T-helper 9 cell (primary cell): ENCODE measurements at places on chromosomes 1 and 21.
A peak's percentile ranks its signal among the peaks of the same experiment; 100 is the strongest.

DNA sequence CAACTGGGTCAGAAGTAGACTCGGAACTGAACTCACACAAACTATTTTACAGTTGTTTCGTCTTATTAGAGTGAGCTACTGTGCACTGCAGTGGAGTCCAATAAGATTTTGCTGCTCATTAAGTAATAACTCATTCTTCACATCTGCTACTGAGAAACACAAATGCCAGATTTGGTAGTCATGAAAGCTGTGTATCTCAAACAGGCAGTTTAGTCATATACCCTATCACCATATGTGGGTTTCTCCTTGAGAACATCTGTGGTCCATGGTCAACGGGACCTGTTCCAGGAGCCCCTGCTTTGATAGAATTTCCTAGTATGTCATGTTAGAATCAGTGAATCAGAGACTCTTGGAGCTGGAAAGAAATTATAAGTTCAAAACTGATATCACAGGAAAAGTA lies 60.4 kb downstream of the ALG14 start:
- no peak for DNase-seq

DNA sequence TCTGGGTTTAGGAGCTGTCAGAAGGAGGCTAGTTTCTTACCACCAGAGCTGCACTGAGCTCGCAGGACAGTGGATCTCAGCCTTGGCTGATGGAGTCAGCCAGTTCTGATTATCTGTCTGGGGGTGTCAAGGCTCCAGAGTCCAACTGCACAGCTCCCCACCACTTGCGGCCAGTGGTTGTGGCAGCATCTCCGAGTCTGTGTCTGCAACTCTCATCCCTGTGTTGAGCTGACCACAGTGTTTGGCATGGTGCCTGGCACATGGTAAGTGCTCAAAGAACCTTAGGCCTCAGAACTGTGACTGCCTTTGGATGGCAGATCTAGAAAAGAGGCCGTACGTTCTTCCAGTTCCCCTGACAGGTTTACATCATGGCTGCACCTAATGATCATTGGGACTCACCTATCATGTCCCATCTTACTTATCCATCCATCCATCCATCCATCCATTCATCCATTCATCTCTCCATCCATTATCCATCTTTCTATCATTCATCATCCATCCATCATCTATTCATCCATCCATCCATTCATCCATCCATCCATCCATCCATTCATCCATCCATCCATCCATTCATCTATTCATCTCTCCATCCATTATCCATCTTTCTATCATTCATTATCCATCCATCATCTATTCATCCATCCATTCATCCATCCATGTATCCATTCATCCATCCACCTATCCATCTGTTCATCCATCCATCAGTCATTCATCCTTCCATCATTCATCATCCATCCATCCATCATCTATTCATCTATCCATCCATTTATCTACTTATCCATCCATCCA lies 114.5 kb downstream of the CRYAA start:
- no peak for DNase-seq

DNA sequence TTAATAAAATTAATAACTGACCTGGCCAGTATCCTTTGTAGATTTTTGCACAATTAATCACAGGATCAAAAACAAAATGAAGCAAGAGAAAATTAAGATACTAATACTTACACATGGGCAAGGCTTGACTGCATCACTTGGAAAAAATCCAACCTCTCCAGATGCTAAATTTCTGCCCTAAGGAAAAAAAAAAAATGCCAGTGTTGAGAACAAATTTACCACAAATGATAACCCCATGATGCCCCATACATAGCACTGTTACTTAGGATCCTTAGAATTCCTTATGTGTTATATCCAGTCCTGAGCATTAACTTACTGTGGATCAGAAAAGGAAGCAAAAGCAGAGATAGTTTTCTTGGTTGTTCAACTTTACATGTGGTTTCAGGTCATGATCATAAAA lies 347.5 kb downstream of the VAV3 start:
- no peak for DNase-seq

GRCh38 chr1:243902100-243902499 lies 52.1 kb upstream of the AKT3 start:
- DNase-seq, result no peak

DNA sequence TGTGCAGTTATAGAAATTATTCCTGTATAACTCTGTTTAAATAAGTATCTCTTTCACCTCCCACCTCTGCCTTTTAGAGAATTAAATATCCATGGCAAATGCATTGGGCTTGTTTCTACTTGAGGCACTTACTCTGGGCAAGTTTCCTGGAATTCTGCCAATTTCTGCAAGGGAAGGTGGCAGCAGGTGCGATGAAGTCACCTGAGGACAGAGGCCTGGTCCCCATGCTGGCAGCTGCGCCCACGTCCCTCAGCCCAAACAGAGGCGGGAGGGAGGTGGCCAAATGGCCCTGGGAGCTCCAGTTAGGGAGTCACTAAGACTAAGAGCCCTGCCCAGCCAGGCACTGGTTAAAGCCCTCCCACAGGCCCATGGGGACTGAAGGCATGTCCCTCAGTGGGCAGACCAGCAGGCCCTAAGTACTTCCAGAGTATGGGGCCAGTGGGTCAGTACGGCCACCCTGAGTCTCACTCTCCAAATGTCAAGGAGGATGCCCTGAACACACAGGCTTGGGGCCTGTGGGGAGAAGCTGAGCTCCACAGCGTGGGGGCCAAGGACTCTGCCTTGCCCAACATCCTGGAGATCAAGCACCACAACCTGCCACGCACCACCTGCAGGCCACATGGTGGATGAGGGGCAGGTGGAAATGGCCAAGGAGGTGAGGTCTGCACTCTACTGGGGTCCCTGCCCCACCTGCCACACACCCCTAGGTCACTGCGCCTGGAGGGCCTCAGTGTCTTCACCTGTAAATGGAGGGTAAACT lies 19.4 kb downstream of the ACOT7 start:
- DNase-seq, result no peak

DNA sequence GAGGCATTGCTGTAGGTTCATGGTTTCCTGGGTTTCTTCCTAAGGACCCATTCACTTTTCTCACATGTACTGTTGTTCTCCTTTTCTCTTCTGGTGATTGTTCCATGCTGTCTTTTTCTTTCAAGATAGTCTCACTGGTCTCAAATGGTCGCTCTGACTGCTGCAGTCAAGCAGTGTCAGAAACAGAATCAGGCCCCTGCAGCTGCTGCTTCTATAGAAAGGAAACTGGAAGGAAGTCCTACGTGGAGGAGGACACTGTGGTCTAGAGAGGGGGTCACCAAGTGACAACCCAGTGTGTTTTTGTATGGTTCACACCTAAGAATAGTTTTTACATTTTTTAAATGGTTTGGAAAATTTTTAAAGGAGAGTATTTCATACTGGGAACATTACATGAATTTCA lies 2.4 kb downstream of the NECAP2 start:
- no peak for DNase-seq

DNA sequence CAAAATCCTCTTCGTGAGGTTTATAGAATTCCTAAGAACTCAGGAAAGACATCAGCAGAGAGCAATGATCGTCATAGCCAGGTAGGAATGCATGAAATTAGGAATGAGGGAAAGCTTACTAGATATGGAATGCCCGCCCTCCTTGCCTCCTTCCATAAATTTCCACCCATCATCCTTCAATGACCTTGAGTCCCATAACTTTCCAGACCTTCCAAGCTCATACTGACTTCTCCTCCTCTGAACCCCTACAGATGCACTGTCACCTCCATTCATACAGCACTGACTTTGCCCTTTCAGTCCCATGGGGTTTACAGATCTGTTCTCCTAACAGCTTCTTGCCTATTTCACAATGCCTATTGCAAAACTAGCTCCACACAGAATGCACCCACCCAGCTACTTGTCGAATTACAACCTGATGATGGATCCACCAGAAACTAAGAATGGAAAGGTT lies 23.8 kb upstream of the PPP1R15B start:
- no peak for DNase-seq

DNA sequence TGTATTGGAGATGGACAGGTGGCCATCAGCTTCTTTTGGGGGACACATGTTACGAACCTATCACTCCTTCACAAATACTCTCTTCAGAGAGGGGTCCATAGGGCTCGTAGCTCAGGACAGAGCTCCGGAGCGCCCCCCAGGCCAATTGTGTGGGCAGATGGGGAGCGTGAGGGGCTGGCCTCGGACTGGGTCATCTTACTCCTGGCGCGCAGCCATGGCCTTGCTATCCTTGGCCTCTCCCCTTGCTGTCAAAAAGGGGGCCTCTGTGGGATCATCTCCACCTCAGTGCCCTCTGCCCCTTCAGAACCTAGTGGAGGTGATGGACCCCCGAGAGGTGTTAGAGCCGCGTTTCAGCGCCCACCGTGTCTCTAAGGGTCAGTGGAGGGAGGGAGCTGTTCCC lies 35.0 kb downstream of the ATP5PO start:
- DNase-seq, result no peak

GRCh38 chr1:168408884-168409283 lies 128.2 kb downstream of the TBX19 start:
- peak; percentile 32 for DNase-seq

GRCh38 chr1:38923607-38924006 lies 18.0 kb downstream of the RHBDL2 start:
- no peak for DNase-seq

DNA sequence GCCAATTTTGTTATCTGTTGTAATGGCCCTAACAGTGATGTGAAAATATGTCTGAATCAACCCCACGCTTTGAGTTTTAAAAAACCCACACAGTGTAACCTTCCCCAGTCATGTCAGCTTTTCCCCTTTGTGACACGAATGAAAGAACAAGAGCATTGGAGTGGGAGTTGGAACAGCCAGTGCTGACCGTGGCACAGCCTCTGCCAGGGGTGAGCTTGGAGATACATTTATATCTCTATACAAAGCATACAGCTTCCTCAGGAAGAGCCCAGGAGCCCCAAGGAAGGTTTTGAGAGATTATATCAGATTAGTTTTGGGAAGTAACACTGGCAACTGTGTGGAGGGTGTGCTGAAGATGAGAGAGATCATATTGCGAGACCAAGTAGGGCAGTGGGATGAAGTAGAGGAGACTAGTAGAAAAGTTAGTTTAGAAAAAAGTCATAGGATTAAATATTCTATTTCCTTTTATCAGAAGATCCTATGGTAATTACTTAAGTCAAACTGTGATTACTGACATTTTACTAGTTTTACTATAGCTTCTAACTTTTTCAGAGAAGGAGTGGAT lies 15.9 kb downstream of the LRRC8B start:
- DNase-seq, result no peak

DNA sequence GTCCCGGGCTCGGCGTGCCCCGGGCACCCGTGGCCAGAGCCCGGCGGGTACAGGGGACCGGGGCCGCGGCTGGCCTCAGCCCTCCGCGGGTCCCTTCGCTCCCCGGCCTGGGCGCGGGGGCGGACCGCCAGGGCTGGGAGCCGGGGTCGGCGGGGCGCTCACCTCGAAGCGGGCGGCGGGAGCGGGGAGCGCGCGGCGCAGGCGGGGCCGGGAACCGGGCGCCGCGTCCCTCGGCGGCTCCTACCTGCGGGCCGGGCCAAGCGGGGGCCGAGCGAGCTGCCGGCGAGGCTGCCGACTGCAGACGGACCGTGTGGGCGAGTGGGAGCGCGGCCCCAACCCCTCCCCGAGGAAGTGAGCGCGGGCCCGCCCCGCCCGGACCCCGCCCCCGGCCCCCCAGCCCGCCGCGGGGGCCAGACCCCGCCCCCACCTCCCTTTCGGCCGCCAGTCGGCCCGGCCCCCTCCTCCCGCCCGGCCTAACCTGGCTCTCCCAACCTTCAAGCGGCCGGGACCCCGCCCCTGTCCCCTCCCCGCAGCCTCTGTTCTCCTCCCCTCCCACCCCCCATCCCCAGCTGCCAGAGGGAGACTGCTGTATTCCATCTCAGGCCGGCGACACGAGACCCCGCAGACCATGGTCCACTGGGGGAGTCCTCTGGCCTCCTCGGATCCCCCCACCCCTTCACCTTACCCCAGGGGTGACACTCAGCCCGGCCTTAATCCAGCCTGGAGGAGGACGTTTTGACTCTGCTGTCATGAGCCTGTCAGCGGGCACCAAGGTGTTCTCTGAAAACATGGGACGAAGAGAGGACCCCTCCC lies at the start of gene FHL3:
TSS of gene FHL3 (minus strand) at position 320 of the 813 bp plus-strand sequence. CDS start 6,102 bp downstream, outside the sequence.
- DNase-seq, result peak; percentile 31

DNA sequence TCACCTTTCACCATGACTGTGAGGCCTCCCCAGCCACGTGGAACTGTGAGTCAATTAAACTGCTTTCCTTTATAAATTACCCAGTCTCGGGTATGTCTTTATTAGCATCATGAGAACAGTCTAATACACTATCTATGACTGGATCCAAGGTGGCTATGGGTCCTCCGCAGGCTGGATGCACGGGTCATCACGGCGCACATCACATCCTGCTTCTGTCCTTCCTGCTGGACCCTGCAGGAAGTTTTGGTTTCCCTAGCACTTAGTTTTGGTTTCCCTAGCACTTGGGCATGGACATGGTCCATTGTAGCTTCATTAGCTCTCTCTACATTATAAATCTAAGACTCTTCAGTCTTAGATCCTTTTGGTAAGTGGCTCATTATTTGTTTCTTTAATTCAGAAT lies 14.2 kb upstream of the PHC2 start:
- no peak for DNase-seq

DNA sequence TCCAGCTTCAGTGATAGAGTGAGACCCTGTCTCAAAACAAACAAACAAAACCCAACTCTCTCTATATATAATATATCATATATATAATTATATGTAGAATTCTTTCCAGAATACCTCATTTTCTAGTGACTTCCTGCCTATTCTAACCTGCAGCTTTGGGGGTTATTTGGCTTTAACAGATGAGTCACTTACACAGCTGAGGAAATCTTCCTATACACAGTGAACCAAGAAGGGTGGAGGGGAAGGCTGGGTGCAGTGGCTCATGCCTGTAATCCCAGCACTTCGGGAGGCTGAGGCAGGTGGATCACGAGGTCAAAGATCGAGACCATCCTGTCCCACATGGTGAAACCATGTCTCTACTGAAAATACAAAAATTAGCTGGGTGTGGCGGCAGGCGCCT lies 9.2 kb downstream of the RAB29 start:
- DNase-seq, result no peak
